ENCODE measurements at places on chromosomes 2 and 18. TPM values are rescaled to one million over a fixed set of nuclear protein-coding genes. Genes with fewer than 3 reads are reported as not detected.

The ZNF396 gene
- total RNA-seq, result 2.0 TPM

The CCNYL1 gene
- total RNA-seq, result 24.6 TPM

The SLC8A1 gene
- total RNA-seq, result 112 TPM

The EVX2 gene
- total RNA-seq, result not detected

The ABCG8 gene
- not detected for total RNA-seq

The TMEM178A gene
- 0.36 TPM for total RNA-seq

The TIGD1 gene
- 7.8 TPM for total RNA-seq

The EVA1A gene
- 25.2 TPM for total RNA-seq

The PPM1G gene
- total RNA-seq, result 146 TPM

The ITSN2 gene
- total RNA-seq, result 32.4 TPM

The GREB1 gene
- 1.7 TPM for total RNA-seq

The GFPT1 gene
- 47.4 TPM for total RNA-seq

The APLF gene
- total RNA-seq, result 6.8 TPM

The EFEMP1 gene
- total RNA-seq, result 1,009 TPM

The OTX1 gene
- total RNA-seq, result 0.57 TPM

The CDK5R2 gene
- total RNA-seq, result not detected

The SLC40A1 gene
- 19.7 TPM for total RNA-seq

The MAPK4 gene
- not detected for total RNA-seq

The ALPP gene
- total RNA-seq, result not detected

The PRSS56 gene
- not detected for total RNA-seq

The CCBE1 gene
- total RNA-seq, result 16.2 TPM

The G6PC2 gene
- total RNA-seq, result not detected

The FHL2 gene
- total RNA-seq, result 92.4 TPM

The SCTR gene
- not detected for total RNA-seq

The ESPNL gene
- total RNA-seq, result 2.4 TPM

The TIA1 gene
- 79.0 TPM for total RNA-seq

The DLGAP1 gene
- total RNA-seq, result 1.4 TPM

The LINC00305 gene
- total RNA-seq, result not detected

The HADHB gene
- 107 TPM for total RNA-seq

The RAB10 gene
- total RNA-seq, result 234 TPM

The DCC gene
- total RNA-seq, result 0.09 TPM

The CFAP221 gene
- total RNA-seq, result not detected

The VIL1 gene
- not detected for total RNA-seq

The FAM228A gene
- 0.18 TPM for total RNA-seq

The OSBPL6 gene
- total RNA-seq, result 5.2 TPM

The PLEKHM3 gene
- total RNA-seq, result 15.1 TPM

The CDH19 gene
- not detected for total RNA-seq

The CPO gene
- total RNA-seq, result not detected

The RNF125 gene
- total RNA-seq, result 0.65 TPM

The LYPD6 gene
- not detected for total RNA-seq

The INPP5D gene
- 0.98 TPM for total RNA-seq

The ZNF24 gene
- 29.4 TPM for total RNA-seq

The IL1RN gene
- 1.1 TPM for total RNA-seq

The OTOS gene
- not detected for total RNA-seq

The LDLRAD4 gene
- 0.54 TPM for total RNA-seq

The FSHR gene
- not detected for total RNA-seq

The KCNK3 gene
- not detected for total RNA-seq
